ENCODE measurements at places on chromosomes 2 and 18.

DNA sequence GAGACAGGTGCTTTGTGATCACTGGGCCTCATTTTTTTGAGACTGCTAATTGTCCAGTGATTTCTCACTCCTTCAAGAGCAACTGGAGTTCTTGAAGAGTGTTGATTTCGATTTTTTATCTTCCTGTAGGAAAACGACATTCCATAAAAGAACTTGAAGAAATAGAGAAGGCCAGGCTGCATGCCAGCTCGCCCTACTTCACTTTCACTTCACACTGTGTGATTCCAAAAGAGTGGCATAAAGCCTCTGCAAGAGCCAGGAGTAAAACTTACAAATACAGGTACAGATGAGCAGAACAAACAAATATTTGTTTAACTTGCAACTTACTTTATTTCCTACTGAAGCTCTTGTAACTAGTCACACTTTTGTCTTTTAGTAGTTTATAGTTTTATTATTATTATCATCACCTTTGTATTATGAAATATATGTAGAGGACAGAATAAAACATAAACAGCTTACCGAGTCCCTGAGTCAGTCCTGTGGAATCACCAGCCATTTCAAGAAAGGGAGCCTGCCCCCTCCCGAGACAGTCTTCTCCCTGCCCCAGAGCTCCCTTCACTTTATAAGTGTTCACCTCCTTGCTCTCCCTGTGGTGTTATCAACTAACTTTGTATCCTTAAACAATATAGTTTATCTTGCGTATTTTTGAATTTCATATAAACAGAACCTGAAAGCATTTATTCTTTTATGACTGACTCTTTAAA is 8.7 kb downstream of the FAM228A start:
- DNase-seq, result no peak

- no peak for DNase-seq
Observed at GRCh38 chr2:206480620-206481019, 37.3 kb downstream of the ADAM23 start.

DNA sequence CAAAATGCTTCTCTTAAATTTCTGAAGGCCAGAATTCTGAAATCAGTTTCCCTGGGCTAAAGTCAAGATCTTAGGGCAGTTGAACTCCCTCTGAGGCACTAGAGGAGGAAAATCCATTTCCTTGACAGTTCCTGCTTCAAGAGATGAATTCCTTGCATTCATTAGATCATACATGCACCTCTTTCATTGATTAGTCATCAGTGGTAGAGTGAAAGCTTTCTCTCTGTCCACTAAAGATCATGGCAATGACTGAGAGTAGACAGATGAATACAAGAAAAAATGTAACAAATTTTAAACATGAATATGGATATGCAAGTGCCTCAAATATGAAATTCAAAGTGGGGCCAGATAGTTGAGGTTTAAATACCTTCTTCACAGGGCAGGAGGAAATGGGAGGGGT is 693.4 kb upstream of the TMEFF2 start:
- DNase-seq, result no peak

GRCh38 chr18:2412996-2413751 is 158.1 kb downstream of the METTL4 start:
- DNase-seq, result no peak

DNA sequence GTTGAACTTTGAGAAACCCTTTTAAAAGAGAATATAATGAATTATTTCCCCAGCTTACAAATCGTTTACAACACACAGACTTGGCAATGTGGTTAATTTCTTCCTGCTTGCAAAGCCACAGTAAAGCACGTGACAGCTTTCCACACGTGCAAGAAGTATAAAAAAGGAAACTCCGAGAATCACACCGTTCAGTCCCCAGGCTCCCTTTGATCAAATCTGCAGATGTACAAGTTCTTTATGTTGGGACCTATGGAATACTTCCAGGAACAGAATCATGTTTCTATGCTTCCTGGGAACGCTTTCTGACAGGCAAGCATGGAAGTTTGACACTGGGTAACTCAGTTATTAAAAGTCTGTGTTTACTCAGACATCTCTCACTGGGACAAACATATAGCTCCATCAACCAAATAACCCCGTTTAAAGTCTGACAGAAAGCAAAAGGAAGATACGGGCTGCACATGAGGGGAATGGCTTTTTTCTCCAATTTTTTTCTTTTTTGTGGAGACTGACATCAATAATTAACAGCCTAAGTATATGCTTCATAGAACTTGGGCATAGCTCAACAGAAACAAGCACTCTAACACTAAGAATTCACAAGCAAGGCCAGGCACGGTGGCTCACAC is 134.8 kb downstream of the EIPR1 start:
- DNase-seq, result no peak

DNA sequence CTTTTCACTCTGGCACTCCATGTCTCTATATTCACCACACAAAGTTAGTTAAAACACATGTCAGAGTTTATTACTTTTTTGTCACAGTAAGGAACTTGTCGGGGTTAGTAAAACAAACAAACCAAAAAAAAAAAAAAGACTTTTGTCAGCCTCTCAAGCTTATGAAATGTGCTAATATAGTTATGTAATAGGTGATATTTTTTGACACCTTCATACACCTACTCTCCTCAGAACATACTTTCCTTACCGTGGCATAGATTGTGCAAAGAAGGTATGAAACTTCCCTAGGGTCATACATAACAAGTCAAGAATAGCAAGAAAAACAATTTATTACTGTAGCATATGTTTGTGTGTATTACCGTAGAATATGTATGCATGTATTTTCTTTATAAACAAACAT is 633.3 kb downstream of the CNTNAP5 start:
- DNase-seq, result no peak

- DNase-seq, result no peak
Observed at GRCh38 chr2:66869076-66869475, 434.2 kb downstream of the MEIS1 start.
